ENCODE measurements at places on chromosomes 3 and 15. TPM values are rescaled to one million over a fixed set of nuclear protein-coding genes. Genes with fewer than 3 reads are reported as not detected.

DNA sequence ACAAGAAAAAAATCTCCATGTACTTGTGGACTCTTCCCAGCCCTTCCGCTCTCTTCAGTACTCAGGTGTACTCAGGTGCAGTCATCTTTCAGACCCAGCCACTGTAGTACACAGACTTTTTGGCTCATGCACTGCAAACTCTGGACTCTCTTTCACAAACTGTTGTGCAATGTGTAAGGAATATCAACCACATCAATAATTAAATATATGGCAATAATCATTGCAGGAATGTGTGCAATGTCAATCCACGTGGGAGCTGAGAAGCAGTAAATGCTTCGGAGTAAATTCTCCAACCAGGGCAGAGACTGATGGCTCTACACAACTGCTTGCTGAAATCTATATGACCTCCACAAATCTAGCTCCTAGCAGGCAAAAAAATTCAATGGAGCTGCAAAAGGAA, 287.3 kb upstream of the COL8A1 start:
- DNase-seq = peak; percentile 19

- no peak for DNase-seq
These were observed 135.4 kb downstream of the SNRPN start for GRCh38 chr15:25090073-25090733.

- no peak for DNase-seq
These were observed 849 bp upstream of the HDAC11 start for GRCh38 chr3:13479332-13479581.

- DNase-seq = no peak
These were observed 1064.9 kb downstream of the FHIT start for GRCh38 chr3:60186359-60186758.

DNA sequence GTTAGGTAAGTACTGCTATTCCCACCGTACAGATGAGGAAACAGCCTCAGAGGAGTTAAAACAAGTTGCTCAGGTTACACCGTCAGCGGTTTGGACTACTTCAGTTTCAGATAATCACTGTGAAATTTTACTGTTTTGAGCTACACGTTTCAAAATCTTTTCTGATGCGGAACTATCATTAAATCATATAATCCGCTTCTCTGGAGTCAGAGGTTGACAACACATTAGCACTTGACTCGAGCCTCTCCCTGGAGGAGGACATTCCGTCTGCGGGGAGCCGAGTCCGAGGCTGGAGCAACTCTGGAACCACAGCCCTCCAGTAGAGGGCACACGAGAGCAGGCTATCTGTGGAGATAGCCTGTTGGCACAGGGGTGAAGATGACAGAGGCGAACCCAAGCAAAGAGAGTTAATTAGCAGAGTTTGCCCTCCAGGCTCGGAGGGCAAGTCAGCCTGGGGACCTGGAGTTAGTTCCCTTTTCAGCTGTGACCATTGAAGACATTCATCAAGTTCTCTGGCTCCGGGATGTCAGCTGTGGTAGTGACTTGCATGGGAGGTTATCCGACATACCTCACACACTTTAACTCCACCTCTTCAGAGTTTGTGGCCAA, 131.2 kb downstream of the IGF1R start:
- DNase-seq = peak; percentile 70

PIGZ gene
- total RNA-seq = 3.1 TPM

COMMD4 gene
- 42.1 TPM for total RNA-seq
